NCI-H446 treated with DMSO at 0.1 percent for 48 hours (cell line): ENCODE measurements at places on chromosomes 6 and 20.
A peak's percentile ranks its signal among the peaks of the same experiment; 100 is the strongest.

GRCh38 chr20:19769507-19769906, 11.4 kb downstream of the RIN2 start:
- no peak for DNase-seq

- no peak for DNase-seq
These were observed 1459.9 kb downstream of the GRIK2 start for GRCh38 chr6:102853249-102853955.

- no peak for DNase-seq
These were observed 39.4 kb downstream of the CDYL start for GRCh38 chr6:4815584-4815983.

DNA sequence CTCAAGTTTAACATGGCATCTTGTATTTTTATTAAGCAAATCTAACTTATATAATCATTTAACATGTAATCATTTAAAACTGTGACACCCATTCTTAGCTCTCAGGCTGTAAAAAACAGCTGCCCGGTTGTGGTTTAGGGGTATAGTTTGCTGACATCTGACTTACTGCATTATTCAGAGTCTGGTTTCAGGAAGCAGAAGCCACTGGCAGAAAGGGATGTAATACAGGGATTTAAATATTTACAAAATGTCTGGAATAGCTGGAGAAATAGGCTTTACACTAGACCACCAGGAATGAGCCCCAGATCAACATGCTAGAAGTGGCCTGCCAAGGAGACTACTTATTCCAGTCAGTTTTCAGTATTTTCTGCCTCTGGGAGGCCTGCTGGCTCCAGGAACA, 421.1 kb downstream of the CD109 start:
- no peak for DNase-seq

- peak; percentile 52 for DNase-seq
These were observed 580.3 kb upstream of the GJE1 start for GRCh38 chr6:141552463-141552862.

- no peak for DNase-seq
These were observed 190.3 kb downstream of the GMDS start for GRCh38 chr6:2055143-2055542.

GRCh38 chr6:42818878-42819277, 37.0 kb downstream of the BICRAL start:
- no peak for DNase-seq

DNA sequence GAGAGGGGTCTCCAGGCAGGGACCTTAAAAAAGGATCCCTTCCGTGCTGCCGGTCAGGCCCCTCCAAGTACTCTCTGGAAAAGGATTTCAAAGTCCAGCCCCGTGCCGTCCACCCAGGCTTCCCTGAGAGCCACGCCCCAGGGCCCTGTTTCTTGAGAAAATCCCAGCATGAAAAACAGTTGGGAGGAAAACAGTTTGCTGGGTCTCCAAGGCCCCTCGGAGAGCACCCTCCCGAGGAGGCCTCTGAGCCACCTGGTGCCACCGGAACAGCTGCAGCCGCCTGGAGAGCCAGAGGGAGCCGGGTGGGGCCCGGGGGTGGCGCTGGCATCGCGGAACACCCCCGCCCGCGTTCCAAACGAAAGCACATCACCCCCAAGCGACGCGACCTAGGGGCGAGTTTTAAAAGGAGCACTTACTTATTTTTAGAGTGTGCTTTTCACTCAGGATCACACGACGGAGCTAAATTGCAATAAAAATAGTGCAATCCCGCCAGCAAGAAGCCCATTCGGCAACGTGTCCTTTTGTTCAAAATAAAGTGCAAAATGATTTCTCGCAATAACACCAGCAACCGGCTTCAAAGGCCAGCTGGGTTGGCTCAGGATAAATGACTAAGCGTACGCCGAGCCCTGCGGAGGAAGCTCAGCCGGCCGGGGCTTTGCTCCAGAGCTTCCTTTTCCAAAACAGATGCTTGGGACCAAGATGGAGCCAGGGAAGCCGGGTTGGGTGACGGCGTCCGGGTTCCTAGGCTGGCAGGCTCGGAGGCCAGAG, 64.2 kb downstream of the YTHDF1 start:
- DNase-seq = no peak

DNA sequence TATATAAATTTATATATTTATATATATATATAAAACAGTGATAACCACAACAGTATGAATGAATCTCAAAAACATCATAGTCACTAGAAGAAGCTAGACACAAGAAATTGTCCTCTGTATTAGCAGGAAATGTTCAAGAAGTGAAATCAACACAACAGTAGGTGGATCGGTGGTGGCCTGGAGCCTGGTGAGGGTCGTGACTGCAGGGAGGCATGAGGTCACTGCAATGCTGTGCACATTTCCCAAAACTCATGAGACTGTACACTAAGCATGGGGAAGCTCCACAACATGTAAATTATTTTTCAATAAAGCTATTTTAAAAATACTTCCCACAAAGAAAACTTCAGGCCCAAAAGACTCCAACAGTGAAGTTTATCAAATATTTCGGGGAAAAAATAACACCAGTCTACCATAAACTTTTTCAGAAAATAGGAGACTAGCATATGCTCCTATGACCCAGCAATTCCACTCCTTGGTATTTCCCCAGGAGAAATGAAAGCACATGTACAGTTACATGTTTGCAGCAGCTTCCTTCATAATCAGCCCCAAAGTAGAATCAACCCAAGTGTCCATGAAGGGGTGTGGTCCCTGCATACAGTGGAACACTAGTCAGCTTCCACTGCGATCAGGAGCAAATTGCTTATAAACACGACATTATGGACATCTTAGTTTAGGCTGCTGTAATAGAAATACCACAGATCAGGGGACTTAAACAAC, 144.2 kb downstream of the TBXT start:
- no peak for DNase-seq

DNA sequence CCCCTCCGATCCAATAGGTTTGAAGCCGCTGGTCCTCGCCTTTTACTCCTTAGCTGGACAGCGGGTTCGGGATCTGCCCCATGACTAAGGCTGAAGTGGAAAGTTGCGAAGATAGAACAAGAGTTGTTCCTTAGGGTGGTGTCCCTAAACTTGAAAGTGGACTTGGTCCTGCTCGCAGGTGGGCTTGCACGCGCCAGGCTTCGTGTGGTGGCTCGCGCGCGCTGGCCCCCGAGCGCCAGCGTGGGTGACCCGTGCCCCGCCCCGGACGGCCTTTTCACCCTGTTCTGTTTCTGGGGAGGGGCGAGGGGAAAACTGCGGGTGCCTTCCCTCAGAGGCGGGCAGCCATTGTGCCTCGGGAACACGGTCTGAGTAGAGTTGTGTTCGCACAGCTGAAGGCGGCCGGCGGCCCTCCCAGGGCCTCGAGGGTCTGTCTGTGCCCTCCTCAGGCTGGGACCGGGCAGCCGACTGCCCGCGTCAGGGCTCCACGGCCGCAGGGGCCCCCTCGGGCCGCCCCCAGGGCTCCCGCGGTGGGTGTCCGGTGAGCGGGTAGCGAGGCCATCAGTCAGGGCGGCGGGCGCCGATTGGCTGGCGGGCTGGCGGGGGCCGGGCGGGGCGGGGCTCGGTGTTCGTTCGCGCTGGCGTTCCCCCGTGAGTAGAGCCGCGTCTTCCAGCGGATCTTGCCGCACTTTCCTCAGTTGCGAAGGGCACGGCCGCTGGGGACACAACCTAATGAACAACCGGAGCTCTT, 33.0 kb downstream of the RREB1 start:
- DNase-seq = peak; percentile 46

GRCh38 chr6:156098839-156099238, 643.2 kb upstream of the NOX3 start:
- no peak for DNase-seq

- DNase-seq = no peak
These were observed 2.9 kb downstream of the ZNF184 start for GRCh38 chr6:27470023-27470422.

- DNase-seq = no peak
These were observed 334.0 kb downstream of the THBS2 start for GRCh38 chr6:168919470-168920179.

DNA sequence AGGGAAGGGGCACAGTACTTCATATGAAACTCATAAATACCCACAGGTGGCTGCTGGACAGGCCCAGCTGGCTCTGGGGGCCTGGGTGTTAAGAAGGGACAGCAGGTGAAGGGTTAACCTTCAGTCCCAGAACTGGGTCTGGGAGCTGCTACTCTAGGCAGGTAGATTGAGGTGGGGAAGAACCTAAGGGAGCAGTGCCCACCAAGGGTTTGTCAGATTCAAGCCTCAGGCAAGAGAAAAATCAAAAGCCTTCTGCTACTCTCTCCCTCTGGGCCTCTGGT, 5.6 kb downstream of the RPL10A start:
- no peak for DNase-seq

DNA sequence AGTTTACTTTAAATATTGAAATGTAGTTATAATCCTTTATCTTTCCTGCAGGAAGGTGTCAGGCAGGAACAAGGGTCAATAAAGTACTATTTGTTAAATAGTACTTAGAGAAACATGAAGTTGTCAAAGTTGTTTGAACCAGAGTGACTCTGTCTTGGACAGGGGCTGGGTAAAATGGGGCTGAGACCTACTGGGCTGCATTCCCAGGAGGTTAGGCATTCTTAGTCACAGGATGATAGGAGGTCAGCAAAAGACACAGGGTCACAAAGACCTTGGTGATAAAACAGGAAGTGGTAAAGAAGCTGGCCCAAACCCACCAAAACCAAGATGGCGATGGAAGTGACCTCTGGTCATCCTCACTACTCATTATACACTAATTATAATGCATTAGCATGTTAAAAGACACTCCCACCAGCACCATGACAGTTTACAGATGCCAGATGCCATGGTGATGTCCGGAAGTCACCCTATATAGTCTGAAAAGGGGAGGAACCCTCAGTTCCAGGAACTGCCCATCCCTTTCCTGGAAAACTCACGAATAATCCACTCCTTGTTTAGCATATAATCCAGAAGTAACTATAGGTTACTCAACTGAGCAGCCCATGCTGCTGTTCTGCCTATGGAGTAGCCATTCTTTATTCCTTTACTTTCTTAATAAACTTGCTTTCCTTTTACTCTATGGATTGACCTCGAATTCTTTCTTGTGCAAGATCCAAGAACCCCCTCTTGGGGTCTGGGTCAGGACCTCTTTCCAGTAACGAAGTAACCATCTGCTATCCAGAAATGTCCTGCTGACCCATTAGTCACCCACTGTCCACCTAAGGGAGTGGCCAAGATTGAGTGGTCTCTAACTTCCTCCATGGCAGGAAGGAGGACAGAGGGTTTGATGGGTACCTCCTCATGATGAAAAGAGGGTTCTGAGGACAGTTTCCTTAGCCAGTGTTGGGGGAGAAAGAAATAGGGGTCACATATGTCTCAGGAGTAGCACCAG, 19.6 kb downstream of the SLC22A2 start:
- no peak for DNase-seq

- no peak for DNase-seq
These were observed 350.5 kb downstream of the ZFAND3 start for GRCh38 chr6:38169977-38170526.

DNA sequence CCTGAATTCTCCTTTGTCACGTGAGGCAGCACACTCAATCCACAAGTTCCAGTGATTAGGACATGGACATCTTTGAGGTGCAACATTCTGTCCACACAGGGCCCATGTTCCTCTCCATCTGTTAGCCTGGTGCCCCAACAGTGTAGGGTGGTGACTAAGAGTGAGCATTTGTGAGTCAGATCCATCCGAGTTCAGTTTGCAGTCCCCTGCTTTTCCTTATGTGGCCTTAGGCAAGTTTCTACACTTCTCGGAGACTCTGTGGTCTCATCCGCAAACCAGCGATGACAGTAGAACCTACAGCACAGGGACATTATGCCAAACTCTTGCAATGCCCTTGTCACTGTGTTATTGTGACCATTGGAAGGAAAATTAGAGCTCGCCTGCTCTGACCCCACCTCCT, 178.7 kb upstream of the CDH4 start:
- DNase-seq = no peak

- no peak for DNase-seq
These were observed 503 bp upstream of the GPLD1 start for GRCh38 chr6:24489881-24490280.

DNA sequence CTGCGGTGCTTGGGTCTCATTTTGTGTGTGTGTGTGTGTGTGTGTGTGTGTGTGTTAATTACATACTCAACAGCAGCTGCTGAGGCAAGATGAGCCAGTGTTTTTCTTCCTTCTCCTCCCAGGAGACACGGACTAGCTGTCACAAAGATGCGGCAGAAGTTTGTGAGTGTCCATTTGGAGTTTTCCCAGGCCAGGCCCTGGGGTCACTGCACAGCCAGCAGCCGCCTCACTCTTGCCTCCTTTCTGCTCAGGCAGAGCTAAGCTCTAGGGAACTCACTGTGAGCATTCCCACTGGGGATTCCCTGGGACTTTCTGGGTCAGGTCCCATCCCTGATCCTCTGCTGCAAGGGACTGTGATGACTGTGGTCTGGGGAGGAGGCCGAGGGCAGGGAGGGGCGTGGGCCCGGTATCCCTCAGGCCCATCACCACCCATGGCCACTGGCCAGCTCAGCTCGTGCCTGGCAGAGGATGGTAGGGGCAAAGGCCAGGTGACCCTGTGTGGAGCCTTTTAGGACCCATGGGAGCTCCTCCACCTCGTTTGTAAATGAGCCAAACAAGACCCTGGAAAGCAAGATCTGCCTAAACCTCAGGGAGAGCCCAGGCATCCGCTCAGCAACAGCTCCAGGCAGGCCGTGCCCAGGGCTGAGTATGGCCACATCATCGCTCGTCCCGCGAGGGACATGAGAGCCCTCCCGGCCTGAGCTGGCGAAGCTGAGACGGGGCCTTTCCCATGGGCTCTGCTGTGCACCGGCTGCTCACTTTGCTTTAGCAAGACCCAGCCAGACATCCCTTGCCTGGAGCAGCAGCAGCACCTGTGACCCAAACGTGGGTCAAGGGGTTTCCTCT, 102.0 kb downstream of the PSMB1 start:
- DNase-seq = no peak

DNA sequence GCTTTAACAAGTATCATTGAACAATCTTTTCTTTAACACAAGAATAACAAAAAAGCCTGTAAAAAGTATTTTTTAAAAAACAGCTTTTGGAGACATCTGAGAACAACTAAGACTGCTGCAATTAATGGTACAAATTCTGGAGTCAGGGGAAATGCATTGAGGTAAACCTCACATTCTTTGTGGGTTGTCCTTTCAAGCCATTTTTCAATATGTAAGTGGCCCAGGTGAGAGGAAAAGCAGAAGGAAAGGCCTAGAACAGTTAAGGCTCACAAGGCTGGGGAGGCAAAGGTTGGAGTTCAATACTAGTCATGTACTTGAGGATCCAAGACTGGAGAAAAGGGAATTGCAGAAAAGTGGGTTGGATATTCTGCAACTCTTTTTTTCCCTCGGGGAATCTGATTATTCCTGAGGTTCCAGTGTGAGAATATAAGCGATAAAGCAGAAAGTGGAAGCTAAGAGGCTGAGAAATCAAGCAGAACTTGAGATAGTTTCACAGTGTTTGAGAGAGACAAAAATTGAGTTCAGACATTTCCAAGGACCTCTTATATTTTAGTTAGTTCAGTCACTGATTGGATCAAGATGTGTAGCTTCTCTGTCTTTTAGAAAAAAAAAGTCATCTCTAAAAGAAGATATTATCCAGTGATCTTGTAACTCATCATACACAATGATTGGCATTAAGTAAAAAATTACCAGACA, 25.0 kb upstream of the TXLNB start:
- DNase-seq = no peak

DNA sequence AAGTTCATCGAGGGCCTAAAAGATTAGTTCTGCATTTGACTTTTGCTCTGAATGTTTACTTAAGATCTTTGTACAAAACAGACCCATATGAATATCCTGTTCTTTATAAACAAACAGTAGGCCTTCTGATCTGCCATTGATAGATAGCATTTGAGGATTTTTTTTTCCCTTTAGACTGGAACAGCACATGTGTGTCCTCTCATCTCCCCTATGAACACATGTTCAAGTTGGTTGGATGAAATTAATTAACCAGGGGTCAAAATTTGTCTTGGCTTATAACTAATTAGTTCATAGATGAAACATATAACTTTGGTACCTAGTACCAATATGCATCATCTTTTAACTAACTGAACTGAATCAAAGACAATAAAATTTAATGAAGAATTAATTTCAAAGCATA, 81.3 kb downstream of the AK9 start:
- no peak for DNase-seq
